Mesothelial cell of epicardium (in vitro differentiated cells): ENCODE measurements at places on chromosomes 7 and 10. TPM values are rescaled to one million over a fixed set of nuclear protein-coding genes. Genes with fewer than 3 reads are reported as not detected.

Gene TMEM176A
- 2.5 to 3.6 TPM (median 3.1 TPM) in 3 replicates for total RNA-seq

DNA sequence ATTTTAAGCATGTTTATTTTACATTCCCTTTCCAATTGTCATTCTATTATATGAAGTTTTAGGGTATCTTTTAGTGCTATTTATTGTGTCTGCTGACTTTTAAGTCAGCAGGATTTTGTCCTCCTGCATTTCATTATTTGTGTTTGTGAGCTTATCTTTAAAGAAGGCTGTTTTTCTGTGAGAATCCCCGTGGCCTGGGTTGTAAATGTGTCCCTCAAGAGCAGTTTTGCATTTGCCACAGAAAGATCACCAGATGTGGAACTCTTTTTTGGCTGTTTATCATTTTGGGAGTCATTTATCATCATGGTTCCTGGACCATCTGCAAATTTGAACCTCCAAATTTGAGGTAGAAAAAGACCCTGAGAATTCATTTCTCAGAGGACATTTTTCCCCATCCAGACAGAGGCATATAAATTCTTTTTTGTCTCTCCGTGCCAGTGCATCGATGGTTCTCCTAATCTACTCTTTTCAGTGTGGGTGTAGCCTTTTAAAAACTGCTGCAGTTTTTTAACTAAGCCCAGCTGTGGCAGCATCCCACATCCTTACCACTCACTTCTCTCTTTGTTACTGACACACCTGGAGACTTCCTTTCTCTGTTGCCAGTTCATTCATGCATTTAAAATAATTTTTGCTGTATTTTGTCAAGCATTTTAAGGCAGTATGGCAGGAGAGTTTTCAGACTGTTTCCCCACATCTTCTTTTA is 20.1 kb upstream of the MTURN start:
- H3K4me1 ChIP-seq = peaks cover 6% of the 10 kb centered on the region
- no peak overlapping the region for H3K4me3 ChIP-seq

Gene CAMK2B
- total RNA-seq = 1.8 to 1.9 TPM (median 1.9 TPM) in 3 replicates

- H3K4me3 ChIP-seq = peak overlapping the region; percentile 98
- no peak for DNase-seq
- peaks cover 25% of the 10 kb centered on the region for H3K4me1 ChIP-seq
- H3K36me3 ChIP-seq = peaks cover 1% of the 10 kb centered on the region
- H3K27ac ChIP-seq = peak overlapping the region; percentile 99
These were observed 445 bp downstream of the PPA1 start for GRCh38 chr10:70232859-70233108.

GRCh38 chr10:45265996-45266395 is 49.4 kb downstream of the OR13A1 start:
- no peak overlapping the region for H3K4me3 ChIP-seq
- no peak overlapping the region for H3K27ac ChIP-seq
- peaks cover 8% of the 10 kb centered on the region for H3K4me1 ChIP-seq
- peaks cover 35% of the 10 kb centered on the region for H3K27me3 ChIP-seq

DNA sequence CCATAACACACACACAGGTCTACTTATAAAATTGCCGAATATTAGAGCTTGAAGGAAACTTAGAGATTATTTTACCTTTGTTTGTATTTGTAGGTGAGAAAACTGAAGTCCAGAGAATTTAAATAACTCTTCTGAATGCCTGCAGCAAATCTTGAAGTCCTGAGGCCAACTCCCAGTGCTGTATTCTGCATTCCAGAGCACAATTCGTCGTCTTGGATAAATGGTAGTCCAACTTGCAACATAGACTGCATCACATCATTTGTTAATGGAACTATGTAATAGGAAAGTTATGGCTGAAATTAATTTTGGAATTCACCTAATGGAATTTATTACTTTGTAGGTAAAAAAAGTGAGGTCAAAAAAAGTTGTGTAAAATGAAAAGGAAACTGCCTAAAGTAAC is 37.3 kb upstream of the SEMA3D start:
- peaks cover 55% of the 10 kb centered on the region for H3K4me1 ChIP-seq
- peak overlapping the region; percentile 87 for H3K27ac ChIP-seq
- no peak for DNase-seq

DNA sequence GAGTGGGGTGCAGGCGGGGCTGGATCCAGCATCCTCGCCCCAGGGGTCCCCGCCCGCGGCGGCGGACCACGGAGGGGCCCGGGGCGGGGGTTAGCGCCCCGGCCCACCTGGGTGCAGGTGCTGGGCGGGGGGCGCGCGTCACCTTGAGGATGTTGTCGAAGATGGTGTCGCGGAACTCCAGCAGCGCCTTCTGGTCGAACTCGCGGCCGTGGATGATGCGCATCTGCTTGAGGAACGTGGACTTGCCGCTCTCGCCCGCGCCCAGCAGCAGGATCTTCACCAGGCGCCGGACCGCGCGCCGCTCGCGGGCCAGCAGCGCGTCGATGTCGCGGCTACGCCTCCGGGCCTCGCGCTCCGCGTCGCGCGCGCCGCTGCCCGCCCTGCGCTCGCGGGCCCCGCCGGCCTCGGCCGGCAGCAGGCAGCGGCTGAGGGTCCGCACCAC is 376 bp downstream of the GNA12 start:
- DNase-seq = no peak
- H3K4me3 ChIP-seq = peak overlapping the region; percentile 58

GRCh38 chr10:104318326-104318725 is 19.9 kb downstream of the ITPRIP start:
- H3K4me3 ChIP-seq = no peak overlapping the region
- H3K36me3 ChIP-seq = peaks cover 17% of the 10 kb centered on the region
- no peak for DNase-seq

DNA sequence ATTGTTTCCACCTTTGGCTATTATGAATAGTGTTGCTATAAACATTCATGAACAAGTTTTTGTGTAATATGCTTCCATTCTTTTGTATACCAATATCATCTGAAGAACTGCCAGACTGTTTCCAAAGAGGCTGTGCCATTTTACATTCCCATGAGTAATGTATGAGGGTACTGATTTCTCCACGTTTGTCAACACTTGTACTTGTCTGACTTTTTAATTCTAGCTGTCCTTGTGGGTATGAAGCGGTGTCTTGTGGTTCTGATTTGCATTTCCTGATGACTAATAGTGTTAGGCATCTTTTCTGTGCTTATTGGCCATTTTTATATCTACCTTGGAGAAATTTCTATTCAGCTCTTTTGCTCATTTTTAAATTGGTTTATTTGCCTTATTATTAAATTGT is 52.8 kb downstream of the LSMEM1 start:
- no peak for DNase-seq
- no peak overlapping the region for H3K4me3 ChIP-seq
- H3K27me3 ChIP-seq = peaks cover 3% of the 10 kb centered on the region
- H3K27ac ChIP-seq = no peak overlapping the region
- H3K4me1 ChIP-seq = peaks cover 12% of the 10 kb centered on the region

DNA sequence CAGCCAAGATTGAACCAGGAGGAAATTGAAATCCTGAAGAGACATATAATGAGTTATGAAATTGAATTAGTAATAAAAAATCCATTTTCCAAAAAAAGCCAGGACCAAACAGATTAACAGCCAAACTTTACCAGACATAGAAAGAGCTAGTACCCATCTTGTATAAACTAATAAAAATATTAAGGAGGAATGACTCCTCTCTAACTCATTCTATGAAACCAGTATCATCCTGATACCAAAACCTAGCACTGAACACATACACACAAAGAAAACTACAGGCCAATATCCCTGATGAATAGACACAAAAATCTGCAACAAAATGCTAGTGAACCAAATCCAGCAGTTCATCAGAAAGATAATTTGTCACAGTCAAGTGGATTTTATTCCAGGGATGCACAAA is 140.6 kb downstream of the PCDH15 start:
- no peaks in the 10 kb centered on the region for H3K4me1 ChIP-seq
- no peak overlapping the region for H3K27ac ChIP-seq
- no peak for DNase-seq
- no peaks in the 10 kb centered on the region for H3K36me3 ChIP-seq
- H3K4me3 ChIP-seq = no peak overlapping the region
